ENCODE measurements at places on chromosomes 4 and X.

DNA sequence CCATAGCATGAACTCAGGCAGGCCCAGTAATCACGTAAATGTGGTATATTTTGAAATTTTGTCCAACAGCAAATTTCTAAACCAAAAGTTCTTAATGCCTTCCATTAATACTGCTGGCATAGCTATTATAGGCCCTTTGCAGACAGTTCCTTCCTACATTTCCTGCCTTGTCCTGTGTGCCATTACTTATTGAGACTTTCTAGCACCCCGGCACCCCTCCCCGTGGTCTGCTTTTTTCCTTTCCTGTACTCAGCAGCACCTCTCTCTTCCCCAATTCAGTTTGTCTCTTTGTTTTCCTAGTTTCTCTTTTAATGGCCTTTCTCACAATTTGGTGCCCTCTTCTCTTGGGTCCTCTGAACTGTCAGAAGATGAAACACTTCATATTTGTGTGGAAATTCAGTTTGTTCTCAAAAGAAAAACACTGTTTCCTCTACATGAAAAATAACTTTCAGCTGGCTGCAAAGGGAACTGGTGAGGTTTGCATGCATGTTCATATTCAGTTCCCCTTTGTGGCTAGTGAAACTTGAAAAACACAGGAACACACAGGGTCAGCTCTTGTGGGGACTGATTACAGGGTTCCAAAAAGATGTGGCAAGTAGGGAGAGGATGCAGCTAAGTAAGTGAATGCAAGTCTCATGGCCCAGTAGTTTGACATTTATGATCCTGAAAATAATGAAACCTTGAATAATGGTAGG lies 17.1 kb downstream of the GPR34 start:
- no peaks in the 10 kb centered on the region for H3K36me3 ChIP-seq
- no peak overlapping the region for H3K4me3 ChIP-seq
- no peak for DNase-seq
- peak overlapping the region; percentile 73 for H3K27ac ChIP-seq
- H3K4me1 ChIP-seq = no peaks in the 10 kb centered on the region
- H3K27me3 ChIP-seq = no peaks in the 10 kb centered on the region

GRCh38 chr4:40458683-40459082 lies 123.5 kb downstream of the CHRNA9 start:
- H3K36me3 ChIP-seq = no peaks in the 10 kb centered on the region
- no peaks in the 10 kb centered on the region for H3K27me3 ChIP-seq
- H3K4me3 ChIP-seq = no peak overlapping the region
- H3K27ac ChIP-seq = no peak overlapping the region

DNA sequence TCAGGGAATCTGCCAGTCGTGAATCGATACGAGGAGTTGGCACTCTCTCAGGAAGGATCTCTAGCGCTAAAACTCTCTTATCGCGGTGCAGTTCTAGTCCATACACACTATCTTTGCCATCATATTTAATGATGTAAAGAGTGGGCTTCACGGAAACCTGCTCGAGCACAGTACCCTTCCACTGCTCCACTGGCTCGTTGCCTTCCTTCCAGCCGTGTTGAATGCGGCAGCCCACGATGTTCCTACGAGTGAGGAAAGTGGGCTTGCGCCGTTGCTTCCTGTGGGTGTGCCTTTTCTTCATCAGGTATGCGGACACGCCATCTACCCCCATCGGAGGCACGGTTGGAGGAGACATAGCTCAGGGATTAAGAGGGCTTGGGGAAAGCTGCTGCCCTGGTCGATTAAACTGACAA lies 661 bp downstream of the SPIN4 start:
- H3K4me3 ChIP-seq = peak overlapping the region; percentile 63
- no peak overlapping the region for H3K27ac ChIP-seq
- H3K36me3 ChIP-seq = no peaks in the 10 kb centered on the region
- no peaks in the 10 kb centered on the region for H3K4me1 ChIP-seq

- H3K4me1 ChIP-seq = peaks cover 33% of the 10 kb centered on the region
- no peak overlapping the region for H3K4me3 ChIP-seq
- peaks cover 9% of the 10 kb centered on the region for H3K36me3 ChIP-seq
Measured at GRCh38 chrX:7115557-7115956, 32.0 kb upstream of the STS start.

DNA sequence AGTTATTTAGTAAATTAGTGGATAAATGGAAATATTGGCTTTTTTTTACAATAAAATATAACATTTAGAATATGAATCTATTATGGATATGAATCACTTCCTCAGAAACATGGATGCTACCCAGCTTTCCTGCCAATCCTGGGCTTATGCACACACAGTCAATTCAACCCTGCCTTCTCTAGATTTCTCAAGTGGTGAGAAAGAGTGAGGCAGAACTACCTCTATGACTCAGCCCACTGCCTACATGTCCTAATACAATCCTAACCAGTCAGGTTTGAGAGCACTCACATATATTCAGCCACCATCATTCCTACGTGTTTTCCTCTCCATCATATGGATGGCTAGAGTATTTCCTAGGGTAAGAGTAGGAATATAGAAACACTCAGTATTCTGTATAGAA lies 91.1 kb upstream of the ANKRD50 start:
- DNase-seq = no peak
- H3K4me3 ChIP-seq = no peak overlapping the region
- no peak overlapping the region for H3K27ac ChIP-seq
- no peaks in the 10 kb centered on the region for H3K36me3 ChIP-seq

DNA sequence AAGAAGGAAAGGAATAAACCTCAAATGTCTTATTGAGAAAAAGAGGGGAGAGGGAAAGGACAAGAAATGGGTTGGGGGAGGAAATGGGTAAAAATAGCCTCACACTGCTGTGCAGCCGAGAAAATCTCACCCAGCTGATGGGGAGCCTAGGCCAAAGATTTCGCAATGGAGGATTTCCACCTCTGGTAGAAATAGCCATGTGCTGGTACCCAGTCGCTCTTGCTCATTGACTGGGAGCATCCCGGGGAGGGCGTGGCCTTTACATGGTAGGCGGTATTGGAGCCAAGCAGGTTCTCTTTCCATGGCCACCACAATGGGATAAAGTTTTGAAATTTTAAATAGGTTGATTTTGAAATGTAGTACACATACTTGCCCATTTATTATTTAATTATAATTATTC lies 255.1 kb upstream of the LDB2 start:
- no peak overlapping the region for H3K27ac ChIP-seq
- no peak overlapping the region for H3K4me3 ChIP-seq
- H3K4me1 ChIP-seq = no peaks in the 10 kb centered on the region
- H3K36me3 ChIP-seq = no peaks in the 10 kb centered on the region
- no peaks in the 10 kb centered on the region for H3K27me3 ChIP-seq

GRCh38 chr4:122635205-122635604 lies 14.3 kb upstream of the IL21 start:
- no peaks in the 10 kb centered on the region for H3K36me3 ChIP-seq
- no peak overlapping the region for H3K27ac ChIP-seq
- peaks cover 9% of the 10 kb centered on the region for H3K4me1 ChIP-seq
- no peak overlapping the region for H3K4me3 ChIP-seq
- DNase-seq = no peak
- no peaks in the 10 kb centered on the region for H3K27me3 ChIP-seq

DNA sequence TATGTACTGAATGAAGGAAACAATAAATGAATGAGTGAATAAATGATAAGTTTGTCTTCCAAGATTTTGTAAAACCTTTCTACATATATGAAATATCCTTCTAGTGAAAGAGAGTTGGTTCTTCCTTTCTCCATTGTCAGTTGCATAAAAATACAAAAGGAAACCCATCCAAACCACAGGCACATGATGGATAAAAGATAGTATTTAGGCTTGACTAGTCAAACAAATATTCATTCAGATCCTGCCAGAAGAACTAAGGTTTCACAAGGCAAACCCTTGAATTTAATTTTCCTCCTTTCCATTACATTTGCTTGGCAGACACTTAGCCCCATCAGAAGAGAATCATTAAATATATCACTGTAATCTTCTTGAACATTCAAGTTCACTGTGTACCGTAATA lies 208.4 kb downstream of the COL25A1 start:
- H3K36me3 ChIP-seq = no peaks in the 10 kb centered on the region
- H3K27me3 ChIP-seq = no peaks in the 10 kb centered on the region
- no peaks in the 10 kb centered on the region for H3K4me1 ChIP-seq

GRCh38 chrX:38878641-38879340 lies 77.5 kb downstream of the MID1IP1 start:
- no peaks in the 10 kb centered on the region for H3K27me3 ChIP-seq
- DNase-seq = no peak
- H3K36me3 ChIP-seq = no peaks in the 10 kb centered on the region
- H3K4me3 ChIP-seq = no peak overlapping the region

GRCh38 chr4:175054980-175055379 lies 136.8 kb downstream of the ADAM29 start:
- no peaks in the 10 kb centered on the region for H3K36me3 ChIP-seq
- H3K27ac ChIP-seq = no peak overlapping the region
- H3K4me1 ChIP-seq = no peaks in the 10 kb centered on the region
- H3K27me3 ChIP-seq = no peaks in the 10 kb centered on the region
- H3K4me3 ChIP-seq = no peak overlapping the region

GRCh38 chr4:138242834-138243156 lies 646 bp upstream of the SLC7A11 start:
- no peaks in the 10 kb centered on the region for H3K27me3 ChIP-seq
- H3K4me3 ChIP-seq = no peak overlapping the region
- peaks cover 6% of the 10 kb centered on the region for H3K4me1 ChIP-seq
- peak overlapping the region; percentile 73 for H3K27ac ChIP-seq

- H3K36me3 ChIP-seq = no peaks in the 10 kb centered on the region
- no peak for DNase-seq
- no peaks in the 10 kb centered on the region for H3K27me3 ChIP-seq
- H3K4me1 ChIP-seq = no peaks in the 10 kb centered on the region
- no peak overlapping the region for H3K27ac ChIP-seq
- H3K4me3 ChIP-seq = no peak overlapping the region
Measured at GRCh38 chr4:16238327-16238726, 12.1 kb upstream of the TAPT1 start.

Measured in thymus (tissue), 14 donors.